ENCODE measurements at places on chromosomes 4 and X.

GRCh38 chr4:118331352-118331751 lies 21.5 kb downstream of the PRSS12 start:
- no peak overlapping the region for H3K4me3 ChIP-seq
- no peak for DNase-seq
- no peak overlapping the region for H3K27ac ChIP-seq

GRCh38 chrX:16671005-16671404 lies 21.0 kb downstream of the S100G start:
- peak; percentile 63 for DNase-seq
- no peaks in the 10 kb centered on the region for H3K4me1 ChIP-seq
- no peaks in the 10 kb centered on the region for H3K36me3 ChIP-seq

- no peak overlapping the region for H3K27ac ChIP-seq
- DNase-seq = no peak
- H3K27me3 ChIP-seq = no peaks in the 10 kb centered on the region
- no peak overlapping the region for H3K4me3 ChIP-seq
Measured at GRCh38 chr4:42843694-42844093, 48.8 kb upstream of the GRXCR1 start.

DNA sequence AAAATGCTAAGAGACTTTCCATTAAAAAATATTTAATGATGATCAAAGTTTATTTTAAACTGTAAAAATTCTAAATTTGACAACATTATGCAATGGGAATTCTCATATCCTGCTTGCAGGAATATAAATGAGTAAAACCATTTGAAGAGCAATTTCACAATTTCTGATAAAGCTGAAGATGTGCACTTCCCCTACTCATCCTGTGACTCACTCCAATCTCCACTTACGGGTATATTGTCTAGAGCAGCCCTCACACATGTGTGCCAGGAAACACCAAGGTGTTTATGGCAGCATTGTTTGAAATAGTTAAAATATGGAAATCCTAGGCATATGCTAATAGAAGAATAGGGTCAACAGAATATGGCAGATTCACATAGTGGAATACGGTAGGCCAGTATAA lies 158.4 kb downstream of the PDHA2 start:
- H3K36me3 ChIP-seq = no peaks in the 10 kb centered on the region
- no peak overlapping the region for H3K27ac ChIP-seq
- DNase-seq = no peak
- H3K4me3 ChIP-seq = no peak overlapping the region
- H3K27me3 ChIP-seq = no peaks in the 10 kb centered on the region

DNA sequence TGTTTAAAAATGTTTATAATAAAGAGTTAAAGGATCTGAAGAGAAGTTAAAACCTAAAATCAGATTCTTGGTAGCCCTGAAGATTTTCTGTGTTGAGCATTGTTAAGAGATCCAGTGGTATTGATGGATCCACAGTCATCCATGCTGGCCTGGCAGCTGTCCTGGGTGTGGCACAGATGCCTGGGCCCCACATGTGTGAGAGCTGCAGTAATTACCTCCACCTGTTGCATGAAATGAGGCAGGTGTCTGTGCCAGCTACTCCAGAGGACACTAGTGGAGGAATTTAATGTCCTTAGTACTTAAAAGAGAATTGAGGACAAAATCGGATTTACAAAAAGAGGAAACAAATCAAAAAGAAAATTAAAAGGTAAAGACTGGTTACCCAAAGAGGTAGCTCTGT lies 44.0 kb downstream of the MGST2 start:
- no peak for DNase-seq
- no peaks in the 10 kb centered on the region for H3K4me1 ChIP-seq
- H3K4me3 ChIP-seq = no peak overlapping the region
- no peaks in the 10 kb centered on the region for H3K27me3 ChIP-seq
- no peak overlapping the region for H3K27ac ChIP-seq

DNA sequence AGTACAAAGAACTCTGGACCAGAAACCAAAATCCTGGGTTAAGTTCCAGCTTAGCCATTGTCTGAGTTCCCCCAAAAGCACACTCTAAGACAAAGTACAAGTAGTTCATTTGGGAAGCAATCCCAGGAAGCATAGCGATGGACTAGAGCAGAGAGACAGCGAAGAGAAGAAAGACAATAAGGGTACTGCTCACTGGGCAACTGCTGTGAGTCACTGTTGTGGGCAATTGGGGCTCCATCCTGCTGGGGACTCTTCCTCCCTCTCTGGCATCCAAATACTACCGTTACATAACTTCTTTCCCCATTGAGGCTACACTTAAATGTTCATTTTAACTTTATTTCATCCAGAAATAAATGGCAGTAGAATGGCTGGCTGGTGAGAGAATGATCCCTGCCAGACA lies 14.1 kb downstream of the SRPX start:
- no peak overlapping the region for H3K4me3 ChIP-seq
- no peak for DNase-seq
- no peak overlapping the region for H3K27ac ChIP-seq
- H3K36me3 ChIP-seq = no peaks in the 10 kb centered on the region

- no peak for DNase-seq
- no peak overlapping the region for H3K27ac ChIP-seq
- H3K4me1 ChIP-seq = no peaks in the 10 kb centered on the region
- no peaks in the 10 kb centered on the region for H3K27me3 ChIP-seq
Measured at GRCh38 chr4:166277853-166278252, 404.8 kb downstream of the TLL1 start.

- H3K36me3 ChIP-seq = no peaks in the 10 kb centered on the region
- no peak overlapping the region for H3K4me3 ChIP-seq
- peak; percentile 46 for DNase-seq
- H3K4me1 ChIP-seq = peaks cover 3% of the 10 kb centered on the region
Measured at GRCh38 chrX:23930894-23931604, 23.2 kb downstream of the CXorf58 start.

- DNase-seq = no peak
- H3K4me1 ChIP-seq = no peaks in the 10 kb centered on the region
- no peaks in the 10 kb centered on the region for H3K36me3 ChIP-seq
- no peak overlapping the region for H3K27ac ChIP-seq
- H3K4me3 ChIP-seq = no peak overlapping the region
Measured at GRCh38 chr4:30862196-30862595, 142.0 kb downstream of the PCDH7 start.

DNA sequence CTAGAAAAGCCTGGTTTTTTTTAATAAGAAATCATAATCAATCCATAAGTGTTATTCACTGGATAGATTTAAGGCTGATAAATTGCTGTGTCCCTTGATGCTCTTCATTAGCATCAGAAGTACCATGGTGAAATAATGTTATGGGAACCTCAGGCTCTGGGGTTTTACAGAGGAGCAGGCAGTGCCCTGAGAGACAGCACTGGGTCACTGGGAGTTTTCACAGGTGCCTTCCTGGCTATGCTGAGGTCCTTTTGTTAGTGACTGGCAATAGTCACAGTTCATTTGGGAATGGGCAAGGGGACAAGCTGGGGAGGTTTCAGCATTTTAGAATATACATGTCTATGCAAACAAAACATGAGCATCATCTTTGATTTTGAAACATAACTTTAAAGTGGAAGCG lies 38.6 kb downstream of the ANK2 start:
- no peak overlapping the region for H3K27ac ChIP-seq
- no peaks in the 10 kb centered on the region for H3K36me3 ChIP-seq
- H3K4me1 ChIP-seq = no peaks in the 10 kb centered on the region
- H3K27me3 ChIP-seq = no peaks in the 10 kb centered on the region
- H3K4me3 ChIP-seq = no peak overlapping the region

DNA sequence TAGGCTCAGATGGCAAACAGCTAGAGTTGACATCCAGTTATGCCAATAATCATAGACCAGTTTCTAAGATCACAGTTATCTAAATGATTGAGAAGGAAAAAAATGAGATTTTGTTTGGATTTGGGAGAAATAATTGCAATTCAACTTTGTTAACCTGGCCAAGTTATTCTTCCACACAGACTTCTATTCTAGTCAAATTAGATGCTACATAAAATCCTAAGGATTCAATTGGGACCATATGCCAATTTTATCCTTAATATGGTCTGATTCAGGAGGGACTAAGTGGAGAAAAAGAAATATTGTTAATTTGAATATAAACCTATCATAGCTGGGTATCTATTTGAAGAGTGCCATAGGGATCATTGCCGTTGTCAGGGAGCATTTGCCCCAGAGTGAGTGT lies 178.3 kb upstream of the SLC7A11 start:
- DNase-seq = no peak
- H3K36me3 ChIP-seq = no peaks in the 10 kb centered on the region

DNA sequence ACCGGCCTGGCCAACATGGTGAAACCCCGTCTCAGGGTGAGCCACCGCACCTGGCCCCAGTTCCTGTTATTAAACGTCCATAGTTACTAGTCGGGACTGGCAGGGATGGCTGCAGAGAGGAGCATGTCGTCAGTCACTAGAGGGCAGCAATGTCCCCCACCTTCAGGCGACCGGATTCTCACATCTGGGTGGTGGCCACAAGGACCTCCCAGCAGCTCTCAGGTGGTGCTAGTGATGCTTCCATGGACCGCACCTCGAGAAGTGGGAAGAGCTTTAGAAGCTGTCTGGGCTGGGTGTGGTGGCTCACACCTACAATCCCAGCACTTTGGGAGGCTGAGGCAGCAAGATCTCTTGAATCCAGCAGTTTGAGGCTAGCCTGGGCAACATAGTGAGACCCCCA lies 13.3 kb upstream of the IL3RA start:
- H3K4me1 ChIP-seq = peaks cover 8% of the 10 kb centered on the region
- no peak overlapping the region for H3K27ac ChIP-seq
- H3K4me3 ChIP-seq = no peak overlapping the region
- no peaks in the 10 kb centered on the region for H3K36me3 ChIP-seq

GRCh38 chr4:54001668-54002365 lies 62.6 kb downstream of the CHIC2 start:
- no peak for DNase-seq
- no peaks in the 10 kb centered on the region for H3K4me1 ChIP-seq
- H3K36me3 ChIP-seq = peaks cover 9% of the 10 kb centered on the region
- H3K27ac ChIP-seq = no peak overlapping the region

DNA sequence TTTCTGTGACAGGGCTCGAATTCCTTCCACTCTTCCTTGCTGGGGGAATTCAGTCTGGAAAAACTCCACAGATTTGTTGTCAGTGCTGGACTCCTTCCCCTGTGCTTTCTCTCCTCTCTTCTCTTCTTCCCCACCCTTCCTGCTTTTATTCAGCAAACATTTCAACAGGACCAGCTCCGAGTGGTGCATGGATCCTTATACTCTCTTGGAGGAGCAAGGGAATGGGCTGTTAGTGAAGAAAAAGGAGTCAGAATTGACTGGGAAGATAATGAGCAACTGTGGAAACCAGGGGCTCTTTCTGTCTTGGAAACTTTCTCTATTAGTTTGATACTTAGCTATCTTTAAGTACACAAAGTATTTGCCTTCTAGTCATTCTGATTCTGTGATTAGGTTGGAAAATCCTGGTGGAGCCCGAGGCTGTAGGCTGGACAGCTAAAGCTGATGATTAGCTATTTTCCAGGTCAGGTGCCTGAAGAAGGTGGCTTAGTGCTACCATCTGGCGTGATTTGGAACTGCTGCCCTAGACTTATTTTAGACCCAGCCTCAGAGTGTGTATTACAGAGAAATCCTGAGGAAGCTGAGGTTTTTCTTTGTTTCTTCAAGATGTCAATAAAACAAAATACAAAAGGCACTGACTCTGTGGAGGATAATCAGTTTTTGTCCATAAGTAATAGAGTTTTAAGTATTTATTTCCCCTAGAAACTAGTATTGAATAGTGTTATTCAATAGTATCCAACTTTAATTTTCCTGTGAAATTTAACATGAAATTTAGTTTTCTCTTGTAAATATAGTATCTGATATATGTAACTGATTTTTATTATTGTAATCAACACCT lies 38.4 kb downstream of the NAP1L5 start:
- H3K27ac ChIP-seq = no peak overlapping the region
- no peaks in the 10 kb centered on the region for H3K4me1 ChIP-seq
- H3K36me3 ChIP-seq = peaks cover 55% of the 10 kb centered on the region
- peak; percentile 69 for DNase-seq

GRCh38 chr4:85861064-85861765 lies 386.3 kb downstream of the ARHGAP24 start:
- H3K27me3 ChIP-seq = no peaks in the 10 kb centered on the region
- H3K27ac ChIP-seq = no peak overlapping the region
- H3K4me1 ChIP-seq = no peaks in the 10 kb centered on the region
- H3K4me3 ChIP-seq = no peak overlapping the region
- no peaks in the 10 kb centered on the region for H3K36me3 ChIP-seq

GRCh38 chr4:186068581-186069348 lies at the start of gene TLR3:
Gene TLR3 (plus strand): TSS chr4:186069156. CDS start chr4:186076620, 7,464 bp downstream.
- H3K27me3 ChIP-seq = no peaks in the 10 kb centered on the region
- DNase-seq = peak; percentile 45
- no peaks in the 10 kb centered on the region for H3K36me3 ChIP-seq
- peak within 1 kb of the TSS; percentile 6 for H3K27ac ChIP-seq
- peaks cover 13% of the 10 kb centered on the region for H3K4me1 ChIP-seq

GRCh38 chr4:187478292-187479140 lies 517.1 kb upstream of the ZFP42 start:
- no peaks in the 10 kb centered on the region for H3K36me3 ChIP-seq
- no peaks in the 10 kb centered on the region for H3K27me3 ChIP-seq
- DNase-seq = no peak
- H3K27ac ChIP-seq = no peak overlapping the region
- H3K4me3 ChIP-seq = no peak overlapping the region

DNA sequence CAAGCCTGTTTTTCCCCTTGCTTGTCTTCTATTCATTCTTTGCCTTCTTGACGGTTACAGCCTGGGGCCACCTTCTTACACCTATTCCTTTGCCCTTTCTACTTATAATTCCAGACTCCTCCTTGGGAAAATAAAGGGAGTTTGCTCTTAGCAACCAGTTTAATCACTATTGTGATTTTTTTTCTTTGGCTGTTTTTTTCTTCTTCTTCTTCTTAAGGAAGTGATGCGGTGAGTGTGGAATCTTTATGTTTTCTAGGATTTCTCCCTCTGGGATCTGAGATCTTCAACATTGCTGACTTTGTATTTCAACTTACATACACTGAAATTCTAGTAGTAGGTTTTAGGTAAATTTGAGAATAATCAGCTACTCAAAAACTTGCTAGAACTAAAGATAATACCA lies 1.1 kb upstream of the KLHL13 start:
- no peak overlapping the region for H3K4me3 ChIP-seq
- no peaks in the 10 kb centered on the region for H3K36me3 ChIP-seq
- no peak overlapping the region for H3K27ac ChIP-seq
- no peak for DNase-seq

- H3K27me3 ChIP-seq = no peaks in the 10 kb centered on the region
- no peak overlapping the region for H3K27ac ChIP-seq
- no peak for DNase-seq
- H3K4me3 ChIP-seq = no peak overlapping the region
Measured at GRCh38 chr4:67437974-67438713, 107.2 kb downstream of the CENPC start.

GRCh38 chr4:153987291-153987690 lies 198.4 kb upstream of the SFRP2 start:
- no peaks in the 10 kb centered on the region for H3K36me3 ChIP-seq
- H3K4me1 ChIP-seq = no peaks in the 10 kb centered on the region
- DNase-seq = no peak
- H3K27ac ChIP-seq = no peak overlapping the region

GRCh38 chr4:4762300-4762699 lies 97.2 kb upstream of the MSX1 start:
- H3K4me1 ChIP-seq = peaks cover 14% of the 10 kb centered on the region
- no peaks in the 10 kb centered on the region for H3K36me3 ChIP-seq
- H3K4me3 ChIP-seq = no peak overlapping the region
